ENCODE measurements at places on chromosomes 2 and 18.

- peak; percentile 87 for ATAC-seq
Measured at GRCh38 chr2:64453770-64454385, at the start of gene LGALSL. LGALSL (plus strand) TSS chr2:64454162; CDS start chr2:64454546, 384 bp downstream.

DNA sequence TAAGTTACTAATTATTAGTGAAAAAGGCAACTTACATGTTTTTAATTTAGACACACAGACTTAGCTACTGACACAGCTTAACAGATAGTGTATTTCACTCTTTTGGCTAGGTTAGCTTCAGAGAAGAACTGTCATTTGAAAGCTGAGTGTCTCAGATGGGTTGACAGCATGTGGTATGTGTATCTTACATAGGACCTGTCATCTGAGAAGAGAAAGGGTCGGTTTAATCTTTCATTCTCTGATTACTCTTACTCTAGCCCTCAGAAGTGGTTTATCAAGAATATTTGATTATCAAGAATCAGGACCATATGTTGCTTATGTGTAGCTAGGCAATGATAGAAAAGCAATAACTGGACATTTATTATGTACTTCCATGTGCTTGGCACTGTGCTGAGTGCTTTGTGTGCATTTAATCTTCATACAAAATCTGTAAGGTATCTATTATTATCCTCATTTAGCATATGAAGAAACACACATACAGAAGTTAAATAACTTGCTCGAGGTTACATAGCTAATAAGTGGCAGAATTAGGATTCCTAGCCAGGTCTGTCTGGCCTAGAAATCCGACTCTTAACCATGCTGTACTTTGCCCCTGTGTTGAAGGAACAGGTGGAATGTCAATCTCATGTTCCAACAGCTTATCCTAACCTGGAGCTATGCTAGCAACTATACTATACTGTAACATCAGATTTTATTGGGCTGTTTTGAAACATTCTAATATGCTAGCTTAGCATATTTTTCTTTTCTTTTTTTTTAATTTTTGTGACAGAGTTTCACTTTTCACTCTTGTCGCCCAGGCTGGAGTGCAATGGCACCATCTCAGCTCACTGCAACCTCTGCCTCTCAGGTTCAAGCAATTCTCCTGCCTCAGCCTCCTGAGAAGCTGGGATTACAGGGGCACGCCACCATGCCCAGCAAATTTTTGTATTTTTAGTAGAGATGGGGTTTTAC, 28.4 kb downstream of the CFLAR start:
- ATAC-seq, result peak; percentile 36

- peak; percentile 70 for ATAC-seq
Measured at GRCh38 chr2:158414538-158414937, 42.0 kb downstream of the CCDC148 start.

DNA sequence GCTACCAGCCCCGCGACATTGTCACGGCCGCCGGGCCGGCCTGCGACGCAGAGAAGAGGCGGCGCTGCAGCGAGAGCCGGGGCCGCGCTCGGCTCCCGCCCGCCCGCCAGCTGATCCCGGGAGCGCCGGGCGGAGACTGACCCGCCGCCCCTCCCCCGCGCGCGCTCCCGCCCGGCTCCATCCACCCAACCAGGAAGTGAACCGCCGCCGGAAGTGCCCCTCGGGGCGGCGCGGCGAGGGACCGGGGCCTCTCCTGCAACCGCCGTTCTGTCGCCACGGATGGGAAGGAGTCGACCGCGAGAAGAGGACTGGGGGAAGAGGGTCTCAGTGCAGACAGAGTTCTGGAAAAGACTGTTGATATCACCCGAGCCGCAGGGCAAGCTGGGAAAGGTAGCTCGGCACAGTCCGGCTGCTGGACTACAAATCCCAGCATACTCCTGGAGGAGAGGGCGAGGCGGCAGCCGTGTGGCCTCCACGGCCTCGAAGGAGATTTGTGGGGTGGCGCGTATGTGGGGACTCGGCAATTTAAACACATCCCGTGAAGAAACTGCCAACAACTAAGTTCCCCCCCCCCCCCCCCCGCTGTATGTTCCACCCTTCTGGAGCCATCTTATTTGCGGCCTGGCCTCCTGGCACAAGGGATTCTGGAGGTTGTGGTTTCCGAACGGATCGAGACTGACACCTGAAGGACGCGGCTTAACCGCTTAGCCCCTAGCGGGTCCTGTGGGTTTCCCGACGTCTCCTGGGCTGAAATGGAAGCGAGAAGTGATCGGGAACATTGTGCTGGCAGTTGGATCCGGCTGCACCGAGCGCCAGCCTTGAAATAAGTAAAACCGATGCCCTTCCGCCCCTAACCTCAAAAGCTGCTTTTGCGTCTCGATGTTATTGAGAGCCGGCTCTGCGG, at the start of gene AAK1:
Gene AAK1, minus strand, starts transcription at position 138 of the 904 bp plus-strand sequence. CDS start 699 bp downstream, outside the sequence.
- peak; percentile 82 for ATAC-seq

DNA sequence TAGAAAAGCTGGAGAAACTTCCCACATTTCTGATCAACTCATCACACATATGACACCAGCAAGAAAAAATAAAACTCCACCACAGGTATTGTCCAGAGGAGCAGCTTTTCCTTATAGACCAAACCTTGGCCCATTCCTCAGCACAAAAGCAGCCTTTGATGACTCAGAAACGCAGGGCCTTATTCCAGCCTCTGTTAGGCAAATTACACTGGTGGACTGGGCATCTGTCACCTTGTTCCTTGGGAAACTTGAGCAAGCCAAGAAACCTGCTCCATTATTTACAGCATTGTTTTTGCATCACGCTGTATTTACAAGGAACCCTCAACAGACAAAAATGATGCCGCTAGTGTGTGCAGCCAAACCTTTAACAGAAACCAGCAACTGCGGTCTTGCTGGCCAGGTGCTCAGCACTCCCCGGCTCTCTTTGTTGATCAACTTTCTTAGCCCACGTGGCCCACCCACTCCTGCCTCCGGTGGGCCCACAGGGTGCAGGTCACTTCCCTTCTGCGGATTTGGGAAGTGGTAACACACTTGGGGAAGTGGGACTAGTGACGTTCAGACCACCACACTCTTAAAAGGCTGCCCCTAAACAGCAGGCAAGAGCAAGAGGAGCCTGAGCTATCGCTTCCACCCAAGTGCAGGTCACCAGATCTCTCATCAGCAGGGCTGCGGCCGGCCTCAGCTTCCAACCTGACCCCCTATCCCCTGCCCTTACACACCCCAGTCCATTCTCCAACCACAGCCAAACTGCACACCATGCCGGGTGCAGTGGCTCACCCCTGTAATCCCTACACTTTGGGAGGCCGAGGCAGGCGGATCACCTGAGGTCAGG, 1.5 kb downstream of the AP1S3 start:
- no peak for ATAC-seq

DNA sequence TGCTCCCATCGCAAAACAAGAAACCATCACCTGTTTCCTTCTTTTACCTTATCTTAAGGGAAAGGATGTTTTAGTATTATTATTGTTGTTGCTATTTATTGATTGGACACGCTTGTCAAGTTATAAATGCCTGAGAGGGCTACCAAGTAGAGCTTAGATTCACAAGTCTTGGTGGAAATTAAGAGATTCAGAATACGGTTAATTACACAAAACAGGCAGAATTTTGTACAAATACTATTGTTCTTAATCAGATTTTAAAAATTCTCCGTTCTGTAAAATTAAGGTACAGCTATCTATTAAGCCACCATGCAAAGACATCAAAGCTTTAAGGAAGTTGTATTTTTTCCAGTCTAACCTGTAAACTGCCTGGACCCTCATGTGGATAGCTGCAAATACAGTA, 1.1 kb upstream of the ZNF521 start:
- ATAC-seq, result no peak

- no peak for ATAC-seq
Measured at GRCh38 chr2:151789055-151789834, 39.0 kb downstream of the ARL5A start.
